ENCODE measurements at places on chromosomes 7 and 10.

GRCh38 chr10:27815261-27815660 is 69.6 kb upstream of the MKX start:
- no peak for DNase-seq

DNA sequence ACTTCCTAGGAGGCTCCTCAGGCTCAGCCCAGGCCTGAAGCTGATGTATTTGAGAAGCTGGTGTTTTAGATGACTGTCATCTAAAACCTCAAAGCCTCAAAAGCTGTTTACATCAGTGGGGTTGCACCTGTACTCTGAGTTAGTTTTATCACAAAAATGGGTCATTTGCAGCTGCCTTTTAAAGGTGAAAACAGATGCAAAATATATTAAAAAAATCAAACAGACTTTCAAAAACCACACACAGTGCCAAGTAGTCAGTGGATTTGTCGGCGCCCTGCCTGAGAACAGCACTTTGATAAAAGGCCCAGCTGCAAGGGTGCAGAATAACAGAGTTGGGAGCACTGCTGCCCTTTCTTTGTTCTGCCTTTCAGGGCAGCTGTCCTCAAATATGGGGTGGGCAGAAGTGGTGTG is 103.0 kb downstream of the VOPP1 start:
- no peak for DNase-seq

- DNase-seq = no peak
Observed at GRCh38 chr10:121420006-121420405, 178.2 kb downstream of the FGFR2 start.

GRCh38 chr7:2523461-2523936 is 3.9 kb downstream of the LFNG start:
- no peak for DNase-seq
